ENCODE measurements at places on chromosomes 1 and 21.

GRCh38 chr21:43269957-43270705 is 101.3 kb downstream of the CRYAA start:
- H3K27ac ChIP-seq: no peak overlapping the region
- no peaks in the 10 kb centered on the region for H3K36me3 ChIP-seq
- H3K4me3 ChIP-seq: no peak overlapping the region
- H3K27me3 ChIP-seq: peaks cover 8% of the 10 kb centered on the region

GRCh38 chr21:14751602-14752344 is 205.7 kb upstream of the SAMSN1 start:
- no peaks in the 10 kb centered on the region for H3K27me3 ChIP-seq
- H3K36me3 ChIP-seq: no peaks in the 10 kb centered on the region
- no peak for DNase-seq
- no peaks in the 10 kb centered on the region for H3K4me1 ChIP-seq

DNA sequence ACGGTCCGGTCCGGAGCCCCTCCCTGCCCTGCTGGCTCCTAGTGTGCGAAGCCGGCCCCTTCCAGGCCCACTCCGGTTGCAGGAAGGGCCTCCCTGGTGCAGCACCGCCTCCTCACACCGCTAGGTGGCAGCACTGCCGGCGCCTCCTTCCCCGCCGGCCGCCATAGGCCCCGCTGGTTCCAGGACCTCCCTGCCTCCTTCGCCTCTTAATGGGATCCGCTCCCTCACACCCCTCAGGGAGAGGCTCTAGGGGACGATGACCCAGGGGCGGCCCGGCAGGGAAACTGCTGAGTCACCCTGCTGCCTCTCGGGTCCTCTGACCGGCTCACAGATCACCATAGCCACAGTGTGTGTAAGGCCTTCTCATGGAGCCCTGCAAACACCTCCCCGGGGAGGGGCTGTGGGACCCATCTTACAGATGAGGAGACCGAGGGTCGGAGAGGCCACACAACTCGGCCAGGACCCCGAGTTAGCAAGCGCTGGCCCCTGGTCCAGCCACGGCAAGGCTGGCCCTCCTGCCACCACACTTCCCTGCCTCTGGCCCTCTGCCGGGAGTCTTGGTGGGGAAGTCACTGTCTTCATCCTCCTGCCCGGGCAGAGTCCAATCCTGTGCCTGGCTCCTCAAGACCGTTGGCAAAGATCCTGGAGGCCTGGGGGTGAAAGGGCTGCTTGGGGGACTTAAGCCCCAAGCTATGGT is 1.6 kb upstream of the AJAP1 start:
- no peak overlapping the region for H3K27ac ChIP-seq
- H3K27me3 ChIP-seq: peaks cover 19% of the 10 kb centered on the region
- no peak overlapping the region for H3K4me3 ChIP-seq
- H3K36me3 ChIP-seq: no peaks in the 10 kb centered on the region

GRCh38 chr1:197197430-197197997 is 51.0 kb upstream of the ASPM start:
- H3K27ac ChIP-seq: no peak overlapping the region
- no peaks in the 10 kb centered on the region for H3K36me3 ChIP-seq
- DNase-seq: no peak
- H3K4me1 ChIP-seq: peaks cover 50% of the 10 kb centered on the region

DNA sequence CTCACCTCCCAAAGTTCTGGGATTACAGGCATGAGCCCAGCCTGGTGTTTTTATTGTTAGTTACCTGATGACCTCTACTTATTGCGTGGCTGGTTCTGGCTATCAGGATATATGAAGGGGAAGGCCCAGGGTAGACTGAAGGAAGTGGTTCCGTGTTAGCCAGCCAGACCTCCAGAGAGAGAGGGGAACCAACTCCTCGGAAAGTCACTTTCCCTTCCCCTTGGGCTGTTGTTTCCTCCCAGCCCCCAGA is 2.5 kb upstream of the RCSD1 start:
- H3K4me3 ChIP-seq: peak overlapping the region; percentile 51
- no peak overlapping the region for H3K27ac ChIP-seq
- peaks cover 38% of the 10 kb centered on the region for H3K27me3 ChIP-seq
- no peaks in the 10 kb centered on the region for H3K36me3 ChIP-seq
- no peak for DNase-seq
- peaks cover 15% of the 10 kb centered on the region for H3K4me1 ChIP-seq
